ENCODE measurements at places on chromosomes 5 and 9.
A peak's percentile ranks its signal among the peaks of the same experiment; 100 is the strongest.

DNA sequence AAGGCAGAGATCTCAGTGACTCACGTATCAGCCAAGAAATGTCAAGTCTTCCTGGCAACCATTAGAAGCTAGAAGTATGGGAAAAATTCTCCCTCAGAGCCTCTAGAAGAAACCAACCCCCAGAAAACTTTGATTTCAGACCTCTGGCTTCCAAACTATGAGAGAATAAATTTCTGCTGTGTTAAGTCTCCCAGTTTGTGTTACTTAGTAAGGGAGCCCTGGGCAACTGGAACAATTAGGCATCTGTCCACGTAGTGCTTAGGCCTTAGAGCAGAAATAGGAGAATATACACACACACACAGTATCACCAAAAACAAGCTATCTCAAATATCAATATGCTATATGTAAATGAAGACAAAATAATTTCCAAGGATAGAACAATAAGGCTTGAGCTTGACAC is 894.8 kb upstream of the CDH10 start:
- DNase-seq: no peak

GRCh38 chr5:181245427-181246275 is 1.9 kb upstream of the RACK1 start:
- no peak for DNase-seq

- peak; percentile 91 for DNase-seq
These were observed at the start of gene VPS13A for GRCh38 chr9:77177143-77177893. Gene VPS13A (plus strand): TSS chr9:77177534. CDS start chr9:77177705, 171 bp downstream.

- DNase-seq: no peak
These were observed 101.9 kb downstream of the MTRR start for GRCh38 chr5:7970816-7971215.

DNA sequence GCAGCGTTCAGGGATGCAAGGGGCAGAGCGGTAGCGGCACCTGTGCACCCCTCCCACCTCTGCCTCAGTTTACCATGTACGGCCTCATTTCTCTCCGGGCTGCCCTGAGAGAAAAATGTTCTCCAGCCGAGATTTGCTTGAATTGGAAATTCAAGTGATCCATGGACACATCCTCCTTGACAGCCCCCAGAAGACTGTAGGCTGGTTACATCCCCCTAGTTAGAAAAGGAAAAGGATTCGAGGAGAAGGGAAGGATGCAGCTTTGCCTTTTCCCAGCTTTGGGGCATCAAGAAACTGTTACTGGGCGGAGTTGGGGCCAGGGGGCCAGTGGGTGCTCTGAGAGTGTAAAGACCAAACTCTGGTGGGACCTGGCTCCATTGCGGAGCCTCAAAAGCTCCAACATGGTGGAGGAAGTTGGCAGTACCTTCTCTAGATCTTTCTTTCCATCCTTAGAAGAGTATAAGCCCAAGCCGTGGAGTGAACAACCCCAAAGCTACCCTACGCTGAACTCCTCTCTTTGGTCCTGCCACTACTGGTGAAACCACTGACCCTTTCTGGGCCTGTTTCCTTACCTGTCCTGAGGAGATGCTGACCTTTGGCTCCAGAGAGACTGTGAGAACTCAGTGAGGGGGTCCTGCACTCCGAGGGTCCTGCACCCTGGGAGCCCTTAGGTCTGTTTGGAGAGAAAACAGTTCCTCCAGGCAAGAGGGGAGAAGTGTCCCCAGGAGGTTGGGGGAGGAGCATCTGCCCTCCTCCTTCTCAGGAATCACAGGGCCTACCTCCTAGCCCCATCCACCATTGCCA is 1.0 kb upstream of the BARX1 start:
- DNase-seq: no peak

GRCh38 chr9:124660341-124660801 is 110.7 kb downstream of the NR6A1 start:
- no peak for DNase-seq

GRCh38 chr5:6377582-6377904 is 804 bp downstream of the MED10 start:
- no peak for DNase-seq

DNA sequence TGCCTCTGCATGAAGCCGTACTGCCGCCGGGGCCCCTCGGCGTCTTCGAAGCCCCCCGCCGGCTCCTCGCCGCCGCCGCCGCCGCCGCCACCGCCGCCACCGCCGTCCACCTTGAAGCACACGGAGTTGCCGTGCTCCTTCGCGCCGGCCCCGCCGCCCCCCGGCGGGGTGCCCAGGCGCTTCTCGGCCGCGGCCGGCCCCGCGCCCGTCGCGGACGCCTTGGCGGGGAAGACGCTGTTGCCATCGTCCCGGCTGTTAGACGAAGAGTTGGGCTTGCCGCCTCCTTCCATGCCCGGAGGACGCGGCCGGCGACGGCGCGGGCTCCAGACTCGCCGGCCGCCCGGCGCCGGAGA is 400 bp downstream of the HCN1 start:
- DNase-seq: no peak

DNA sequence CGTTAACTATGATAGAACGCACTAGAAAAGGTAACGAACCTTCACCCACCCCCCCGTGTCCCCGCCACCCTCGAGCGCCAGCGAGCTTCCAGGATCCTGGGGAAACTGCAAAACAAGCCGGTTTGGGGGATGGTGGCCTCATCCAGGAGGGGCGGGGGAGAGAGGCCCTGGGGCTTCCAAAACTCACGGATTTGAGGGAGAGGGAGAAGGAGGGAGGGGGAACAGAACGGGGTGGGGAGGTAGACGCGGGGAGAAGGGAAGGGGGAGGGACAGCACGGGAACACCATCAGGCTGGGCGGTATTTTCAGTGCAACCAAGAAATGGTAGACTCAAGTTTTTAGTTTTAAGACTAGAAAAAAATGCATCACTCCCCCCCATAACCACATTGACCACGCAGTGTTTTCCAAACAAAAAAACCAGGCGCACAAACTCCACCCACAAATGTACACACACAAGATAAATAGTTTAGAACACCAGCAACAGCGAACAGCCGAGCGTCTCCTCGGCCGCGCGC is 1.4 kb downstream of the NRARP start:
- no peak for DNase-seq

- no peak for DNase-seq
These were observed 50.0 kb upstream of the SUSD3 start for GRCh38 chr9:93008457-93008856.

DNA sequence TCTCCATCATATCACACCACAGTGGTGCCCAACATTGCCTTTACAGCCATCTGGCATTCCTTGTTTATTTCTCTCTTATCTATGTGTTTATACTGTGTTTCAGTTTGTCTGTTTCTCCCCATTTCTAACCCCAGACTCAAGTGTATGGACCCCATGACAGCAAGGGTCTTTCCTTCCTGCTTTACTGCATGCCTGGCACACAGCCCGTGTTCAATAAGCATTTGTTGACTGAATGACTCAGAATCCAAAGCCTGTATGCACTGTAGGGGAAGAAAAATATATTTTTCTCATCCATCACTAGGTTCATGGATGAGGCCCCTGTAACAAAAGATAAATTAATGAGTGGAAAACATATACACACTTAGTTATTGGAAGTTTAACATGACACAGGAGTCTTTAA is 190.8 kb upstream of the SEMA6A start:
- DNase-seq: no peak

- no peak for DNase-seq
These were observed 47.5 kb downstream of the NLN start for GRCh38 chr5:65769539-65769938.

DNA sequence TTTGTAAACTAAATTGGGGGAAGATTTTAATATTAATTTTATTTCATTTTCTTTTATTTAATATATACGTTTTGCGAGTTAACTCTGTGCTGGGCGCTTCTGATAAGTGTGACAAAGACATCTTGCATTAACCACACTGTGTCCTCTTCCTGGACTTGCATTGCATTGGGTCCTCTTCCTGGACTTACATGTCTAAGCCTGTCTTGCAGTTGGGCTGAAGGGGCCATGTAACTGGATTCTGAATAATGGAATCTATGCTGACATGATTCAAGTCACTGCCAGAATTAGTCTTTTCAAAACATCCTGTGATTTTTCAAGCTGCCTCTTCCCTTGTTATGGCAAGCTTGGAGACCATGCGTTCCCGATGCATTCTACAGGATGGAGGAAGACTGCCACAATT is 122.6 kb downstream of the TRIM32 start:
- DNase-seq: no peak

- DNase-seq: no peak
These were observed 33.9 kb upstream of the JMY start for GRCh38 chr5:79202076-79202475.

GRCh38 chr9:108528231-108528630 is 327.6 kb downstream of the ACTL7B start:
- DNase-seq: no peak

GRCh38 chr5:133384903-133385302 is 227.4 kb downstream of the FSTL4 start:
- no peak for DNase-seq

- DNase-seq: no peak
These were observed 160.7 kb downstream of the PDE4D start for GRCh38 chr5:59732806-59733205.

- no peak for DNase-seq
These were observed 524.1 kb upstream of the MEF2C start for GRCh38 chr5:89407054-89407453.

DNA sequence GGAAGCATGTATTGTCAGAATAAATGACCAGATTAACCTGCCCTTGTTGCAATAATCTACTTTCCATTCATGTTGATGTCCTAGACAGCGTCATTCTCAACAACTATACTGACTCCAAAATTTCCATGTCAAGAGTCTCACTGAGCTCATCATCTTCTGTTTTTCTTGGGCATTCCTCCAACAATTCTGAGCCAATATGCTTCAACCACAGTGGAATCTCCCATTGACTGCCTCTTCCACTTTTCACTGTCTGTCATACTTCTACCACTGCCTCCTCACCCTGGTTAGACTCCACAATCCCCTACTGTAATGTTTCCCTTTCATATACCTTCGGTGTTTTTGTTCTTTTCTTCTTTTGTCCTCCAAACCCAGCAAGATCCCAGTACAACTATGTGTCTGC is 162.8 kb downstream of the TLE1 start:
- no peak for DNase-seq

GRCh38 chr9:22922222-22922621 is 475.6 kb downstream of the DMRTA1 start:
- DNase-seq: no peak

- no peak for DNase-seq
These were observed 46.6 kb upstream of the GABRP start for GRCh38 chr5:170736966-170737365.

- no peak for DNase-seq
These were observed 30.5 kb upstream of the F2RL1 start for GRCh38 chr5:76788362-76788761.

DNA sequence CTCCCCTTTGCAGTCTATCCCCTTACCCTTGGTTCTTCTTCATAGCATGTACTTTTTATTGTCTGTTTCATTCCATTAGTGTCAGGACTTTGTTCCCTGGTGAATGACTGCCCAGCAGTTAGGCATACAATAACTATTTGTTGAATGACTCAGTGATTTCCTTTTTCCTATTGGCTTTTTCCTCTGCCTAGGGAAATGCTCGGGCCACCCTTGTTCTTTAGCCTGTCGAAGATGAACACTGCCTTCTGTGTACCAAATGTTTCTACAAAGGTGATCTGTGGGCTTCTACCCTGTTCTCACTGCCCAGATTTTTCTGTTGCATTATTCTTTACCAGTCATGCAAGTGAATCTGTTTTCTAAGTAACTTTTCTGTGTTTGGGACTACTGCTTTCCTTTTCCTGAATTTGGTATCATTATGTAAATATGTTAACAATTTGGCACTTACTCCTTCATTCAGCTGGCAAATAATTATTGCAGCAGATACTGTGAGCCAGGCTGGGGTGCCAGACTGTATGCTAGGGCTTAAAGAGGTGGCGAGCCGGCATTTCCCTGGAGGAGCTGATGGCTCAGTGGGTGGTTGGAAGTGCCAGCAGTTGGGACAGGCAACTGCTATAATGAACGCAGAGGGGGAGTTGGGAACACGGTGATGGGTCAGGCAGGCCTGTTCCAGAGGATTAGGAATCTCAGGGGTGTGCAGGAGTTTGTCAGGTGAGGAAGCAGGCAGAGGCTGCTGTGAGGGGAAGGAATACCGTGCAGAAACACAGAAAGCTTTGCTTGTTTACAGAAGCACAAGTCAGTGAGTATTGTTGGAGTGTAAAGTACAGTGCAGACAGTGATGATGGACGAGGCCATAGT is 30.6 kb downstream of the KDM4C start:
- DNase-seq: no peak

GRCh38 chr5:141001446-141001843 is 35.2 kb downstream of the PCDHAC2 start:
- DNase-seq: no peak

GRCh38 chr5:143133721-143134120 is 269.8 kb downstream of the NR3C1 start:
- DNase-seq: no peak

All from activated CD4-positive, alpha-beta T cell treated with anti-CD3 and anti-CD28 coated beads for 4 hours (primary cell).